Fibroblast of villous mesenchyme (primary cell): ENCODE measurements at places on chromosomes 7 and 10. TPM values are rescaled to one million over a fixed set of nuclear protein-coding genes. Genes with fewer than 3 reads are reported as not detected.

Gene ETV1
- total RNA-seq = 9.3 and 11.7 TPM in 2 replicates

DNA sequence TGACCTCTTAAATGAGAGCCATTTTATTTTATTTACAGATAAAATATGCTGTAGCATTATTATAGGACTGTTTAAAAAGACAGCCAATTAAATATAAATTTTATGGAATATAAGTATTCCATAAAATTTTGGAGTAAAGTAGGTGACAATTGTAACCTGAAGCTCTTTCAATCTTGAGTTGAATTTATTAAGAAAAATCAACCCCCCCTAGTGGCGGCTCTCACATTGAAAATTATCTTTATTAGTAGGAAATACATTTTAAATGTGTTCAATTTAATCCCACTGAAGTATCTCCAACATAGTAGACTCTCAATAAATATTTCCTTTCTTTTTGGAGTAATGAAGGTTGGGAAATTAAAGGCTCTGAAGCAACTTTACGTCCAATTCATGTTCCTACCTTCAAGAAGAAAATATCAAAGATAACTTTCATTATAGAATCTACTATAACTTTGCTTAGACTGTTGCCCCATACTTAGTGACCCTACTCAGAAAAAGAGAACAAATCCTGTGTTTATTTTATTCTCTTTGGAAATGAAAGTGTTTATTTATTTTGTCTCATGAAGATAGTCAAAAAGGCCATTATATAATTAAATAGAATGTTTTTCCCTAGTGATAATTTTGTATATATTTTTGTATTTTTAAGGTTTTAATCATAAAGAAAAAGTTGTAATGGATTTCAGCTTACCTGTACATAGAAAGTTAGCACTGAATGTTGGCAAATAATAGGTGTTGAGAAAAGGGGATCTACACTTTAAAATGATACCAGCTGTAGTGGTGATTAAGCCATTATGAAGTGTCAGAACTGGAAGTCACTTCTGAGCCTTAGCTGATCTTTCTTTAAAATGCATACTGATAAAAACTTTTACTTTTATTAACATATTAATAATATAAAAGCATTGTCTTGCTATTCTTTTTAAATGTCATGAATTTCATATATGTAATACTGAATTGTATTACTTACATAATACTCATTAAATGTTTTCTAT lies 3.3 kb downstream of the AHR start:
- DNase-seq = peak; percentile 67

Gene BLNK
- not detected in 2 replicates for total RNA-seq

DNA sequence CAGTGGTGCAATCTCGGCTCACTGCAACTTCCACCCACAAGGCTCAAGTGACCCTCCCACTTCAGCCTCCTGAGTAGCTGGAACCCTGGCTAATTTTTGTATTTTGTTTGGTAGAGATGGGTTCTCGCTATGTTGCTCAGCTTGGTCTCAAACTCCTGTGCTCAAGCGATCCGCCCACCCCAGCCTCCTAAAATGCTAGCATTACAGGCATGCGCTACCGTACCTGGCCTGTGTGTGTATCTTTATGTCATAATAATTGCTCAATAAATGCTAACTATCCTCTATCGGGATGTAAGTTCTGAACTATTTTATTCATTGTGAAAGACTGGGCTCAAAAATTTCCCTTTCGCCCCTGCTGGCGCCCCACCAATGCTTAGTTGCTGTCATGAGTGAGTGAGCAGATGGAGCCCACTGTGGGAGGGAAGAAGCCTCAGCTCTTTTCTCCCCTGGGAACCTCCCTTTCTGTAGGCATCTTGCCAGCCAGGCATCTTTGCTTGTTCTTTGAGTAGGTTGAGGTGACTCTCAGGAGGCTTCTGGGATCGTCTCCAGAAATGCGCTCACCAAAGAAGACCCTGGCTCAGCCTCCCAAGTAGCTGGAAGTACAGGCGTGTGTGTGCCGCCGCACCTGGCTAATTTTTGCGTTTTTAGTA lies 38.3 kb downstream of the CAMK1D start:
- DNase-seq = no peak

Gene C10orf88
- 9.7 and 9.9 TPM in 2 replicates for total RNA-seq

- DNase-seq = no peak
Observed at GRCh38 chr10:19653931-19654330, 162.3 kb upstream of the PLXDC2 start.

Gene AUTS2
- 3.9 and 7.1 TPM in 2 replicates for total RNA-seq

DNA sequence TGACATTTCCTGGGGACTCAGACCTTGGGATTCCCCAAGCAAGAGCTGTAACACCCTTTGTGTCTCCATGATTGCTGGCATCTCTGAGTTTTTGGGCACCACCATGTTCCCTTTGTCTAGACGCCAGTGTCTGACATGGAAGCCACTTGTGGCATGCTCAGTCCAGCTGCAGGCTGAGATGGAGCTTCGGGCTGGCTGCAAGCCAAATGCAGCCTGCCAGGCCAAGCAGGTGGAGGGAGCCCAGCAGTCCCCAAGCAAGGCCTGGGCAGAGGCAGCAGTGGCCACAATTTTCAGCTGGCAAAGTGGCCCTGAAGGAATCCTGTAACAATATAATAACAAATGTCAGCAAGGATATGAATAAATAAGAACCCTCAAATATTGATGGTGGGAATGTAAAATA lies 86.2 kb upstream of the ABCB5 start:
- DNase-seq = no peak

Gene AGR2
- not detected in 2 replicates for total RNA-seq

DNA sequence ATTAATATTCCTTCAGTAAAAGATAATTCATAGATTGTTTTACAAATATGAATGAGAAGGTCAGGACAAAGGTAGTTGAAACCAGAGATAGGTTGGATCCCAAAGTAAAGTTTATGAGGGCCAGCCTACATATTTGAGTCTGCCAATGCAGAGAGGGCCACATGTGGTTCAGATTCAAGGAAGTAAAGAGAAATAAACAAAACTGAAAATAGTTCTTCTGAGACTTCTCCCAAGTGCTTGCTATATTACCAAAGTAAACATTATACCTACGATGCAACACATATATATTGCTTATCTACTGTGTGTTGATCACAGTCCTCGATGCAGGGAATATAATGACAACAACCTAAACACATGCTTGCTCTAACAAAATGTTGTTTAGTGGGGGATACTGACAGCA lies 109.8 kb downstream of the MALRD1 start:
- DNase-seq = no peak

GRCh38 chr7:27151931-27152815 lies at the start of gene HOXA3:
Gene HOXA3, minus strand, starts transcription at chr7:27152583. Its CDS starts 41,943 bp downstream, at chr7:27110640.
- peak; percentile 92 for DNase-seq
